GM23338 (cell line): ENCODE measurements at places on chromosomes 7 and 10. TPM values are rescaled to one million over a fixed set of nuclear protein-coding genes. Genes with fewer than 3 reads are reported as not detected.

GRCh38 chr10:101299211-101299610, 54.8 kb upstream of the BTRC start:
- no peak for DNase-seq

Gene CNTNAP2
- 34.0 and 38.2 TPM in 2 replicates for total RNA-seq

Gene HOXA11
- not detected in 2 replicates for total RNA-seq

DNA sequence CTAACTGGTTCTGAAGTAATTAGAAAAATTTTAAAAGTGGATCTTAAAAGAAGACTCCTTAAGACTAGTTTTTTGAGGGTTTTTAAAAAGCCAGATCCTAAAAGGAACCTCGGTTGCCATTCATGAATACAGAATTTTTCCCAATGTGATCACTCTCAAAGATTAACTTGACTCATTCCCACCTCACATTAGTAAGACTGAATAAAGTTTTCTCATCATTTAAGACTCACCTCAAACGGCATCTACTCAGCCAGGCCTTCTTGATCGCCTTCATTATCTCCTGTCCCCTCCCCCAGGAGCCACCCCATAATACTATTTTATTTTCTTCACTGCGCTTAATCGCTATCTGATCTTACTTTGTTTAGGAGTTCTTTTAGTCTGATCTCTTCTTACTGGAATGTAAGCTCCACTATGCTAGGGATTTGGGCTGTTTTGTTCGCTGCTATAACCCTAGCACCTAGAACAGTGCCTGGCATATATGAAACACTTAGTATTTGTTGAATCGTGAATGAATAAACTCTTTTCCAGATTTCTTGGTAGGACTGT, 55.9 kb upstream of the PCGF5 start:
- DNase-seq = no peak

DNA sequence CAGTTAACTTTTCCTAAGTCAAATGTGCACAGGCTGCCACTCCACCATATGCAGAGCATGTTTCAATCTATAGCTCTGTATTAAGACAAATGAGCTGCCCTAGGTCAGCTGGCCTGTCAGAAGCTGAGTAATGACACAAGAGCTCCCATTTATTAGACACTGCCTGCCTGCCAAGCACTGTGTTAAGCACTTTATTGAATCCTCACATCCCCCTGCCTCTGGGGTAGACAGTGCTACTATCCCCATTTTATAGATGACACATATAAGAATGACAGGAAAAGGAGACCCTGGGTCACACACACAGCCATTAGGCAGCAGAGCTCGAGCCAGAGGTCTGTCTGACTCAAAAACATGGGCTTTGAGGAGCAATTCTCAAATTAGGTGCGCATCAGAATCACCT, 179.8 kb upstream of the PDE1C start:
- DNase-seq = no peak

GRCh38 chr10:89062861-89063260, 72.3 kb downstream of the FAS start:
- DNase-seq = no peak

DNA sequence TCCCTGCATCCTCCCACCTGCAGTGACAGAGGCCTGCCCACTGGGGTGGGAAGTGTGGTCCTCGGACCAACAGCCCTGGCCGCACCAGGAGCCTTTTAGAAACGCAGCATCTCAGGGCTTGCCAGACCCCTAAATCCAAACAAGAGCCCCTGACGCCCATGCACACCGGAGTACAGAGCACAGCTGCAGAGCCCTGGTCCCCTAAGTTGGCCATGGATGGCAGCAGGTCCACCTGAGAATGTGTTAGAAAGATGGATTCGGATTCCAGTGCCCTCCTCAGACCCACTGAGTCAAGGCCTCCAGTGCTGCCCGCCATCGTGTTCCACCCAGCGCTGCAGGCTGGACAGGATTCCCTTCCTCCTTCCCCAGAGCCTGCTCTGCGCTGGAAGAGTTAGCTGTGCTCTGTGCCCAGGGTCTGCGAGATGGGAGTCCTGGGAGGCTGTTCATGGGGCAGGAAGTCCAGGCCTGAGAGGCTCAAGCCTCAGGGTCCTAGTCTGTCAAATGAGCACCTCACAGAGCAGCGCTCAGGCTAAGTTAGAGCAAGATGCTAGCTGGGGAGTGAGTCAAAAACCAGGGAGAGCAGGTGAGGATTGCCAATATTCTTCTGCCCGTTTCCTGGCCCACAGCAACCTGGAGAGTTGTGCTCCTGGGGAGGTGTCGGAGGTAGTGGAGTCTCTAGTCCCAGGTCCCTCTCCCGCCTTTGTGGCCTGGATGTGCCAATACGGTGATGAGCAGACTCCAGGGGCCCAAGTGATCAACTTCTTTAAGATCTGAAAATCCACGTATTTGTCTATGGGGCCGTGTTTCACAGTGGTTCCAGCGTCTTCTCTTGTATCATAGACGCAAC, 95.9 kb upstream of the GPR26 start:
- no peak for DNase-seq

GRCh38 chr10:43375401-43376020, 4.1 kb downstream of the FXYD4 start:
- DNase-seq = no peak

DNA sequence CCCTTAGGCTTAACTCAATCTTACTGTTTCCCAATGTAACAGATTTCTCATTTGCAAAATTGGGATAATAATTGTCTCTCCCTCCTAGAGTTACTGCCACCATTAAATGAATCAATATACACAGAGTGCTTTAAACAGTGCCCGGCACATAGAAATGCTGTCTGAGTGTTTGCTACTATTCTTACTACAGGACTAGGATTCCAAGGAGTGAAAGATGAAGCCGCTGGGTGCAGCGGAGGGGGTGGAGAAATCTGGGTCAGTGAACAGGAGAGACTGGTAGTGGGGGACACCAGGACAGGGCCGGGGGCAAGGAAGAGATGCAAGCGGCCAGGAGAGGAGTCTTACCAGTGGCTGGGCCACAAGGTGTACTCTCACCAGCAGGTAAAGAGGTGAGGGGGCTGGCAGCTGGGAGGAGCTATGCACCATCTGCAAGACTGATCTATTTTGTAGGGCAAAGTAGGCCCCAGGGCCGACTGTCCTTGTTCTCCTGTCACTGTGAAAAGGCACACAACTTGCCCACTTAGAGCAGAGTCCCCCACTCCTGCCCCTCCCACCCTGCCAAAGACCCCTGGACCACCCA, 18.5 kb upstream of the PRRT4 start:
- DNase-seq = no peak

GRCh38 chr7:105636982-105637381, 55.7 kb upstream of the EFCAB10 start:
- DNase-seq = no peak

DNA sequence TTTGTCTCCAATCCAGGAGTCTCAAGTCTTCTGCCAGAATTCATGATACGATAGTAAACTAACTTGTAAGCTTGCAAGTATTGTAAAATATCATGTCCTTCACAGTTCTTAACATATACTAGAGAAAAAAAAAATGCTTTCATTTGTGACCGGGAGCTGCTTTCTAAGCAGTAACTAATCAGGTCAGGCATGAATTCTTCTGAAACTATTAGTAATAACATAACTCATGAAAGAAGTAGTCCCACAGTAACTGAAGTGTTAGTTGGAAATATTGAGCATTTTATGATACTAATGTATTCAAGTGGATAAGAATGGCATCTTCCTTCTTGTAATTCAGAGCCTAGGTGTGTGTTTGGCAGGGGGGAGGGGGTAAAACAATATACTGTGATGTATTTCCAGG, 665.6 kb downstream of the DNAJB9 start:
- DNase-seq = no peak

DNA sequence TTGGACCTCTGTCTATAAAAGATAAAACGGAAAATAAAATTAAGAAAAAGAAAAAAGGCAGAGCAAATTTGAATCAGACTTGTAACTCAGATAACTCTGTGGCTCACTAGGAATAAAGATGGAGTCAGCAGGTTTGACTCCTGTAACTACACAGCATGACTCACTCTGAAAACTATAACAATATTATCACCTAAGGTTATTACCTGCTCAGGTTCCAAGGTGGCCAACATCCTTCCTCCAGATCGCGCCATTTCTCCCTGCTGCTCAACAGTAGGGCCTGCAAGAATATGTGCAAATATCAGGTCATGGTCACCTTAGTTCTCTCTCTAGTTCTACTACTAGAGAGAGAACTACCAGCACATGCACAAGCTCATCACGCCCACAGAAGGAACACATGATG, 30.0 kb downstream of the ALDH18A1 start:
- no peak for DNase-seq

Gene MNX1
- total RNA-seq = 0.14 TPM in 1 of 2 replicates, not detected in the other

DNA sequence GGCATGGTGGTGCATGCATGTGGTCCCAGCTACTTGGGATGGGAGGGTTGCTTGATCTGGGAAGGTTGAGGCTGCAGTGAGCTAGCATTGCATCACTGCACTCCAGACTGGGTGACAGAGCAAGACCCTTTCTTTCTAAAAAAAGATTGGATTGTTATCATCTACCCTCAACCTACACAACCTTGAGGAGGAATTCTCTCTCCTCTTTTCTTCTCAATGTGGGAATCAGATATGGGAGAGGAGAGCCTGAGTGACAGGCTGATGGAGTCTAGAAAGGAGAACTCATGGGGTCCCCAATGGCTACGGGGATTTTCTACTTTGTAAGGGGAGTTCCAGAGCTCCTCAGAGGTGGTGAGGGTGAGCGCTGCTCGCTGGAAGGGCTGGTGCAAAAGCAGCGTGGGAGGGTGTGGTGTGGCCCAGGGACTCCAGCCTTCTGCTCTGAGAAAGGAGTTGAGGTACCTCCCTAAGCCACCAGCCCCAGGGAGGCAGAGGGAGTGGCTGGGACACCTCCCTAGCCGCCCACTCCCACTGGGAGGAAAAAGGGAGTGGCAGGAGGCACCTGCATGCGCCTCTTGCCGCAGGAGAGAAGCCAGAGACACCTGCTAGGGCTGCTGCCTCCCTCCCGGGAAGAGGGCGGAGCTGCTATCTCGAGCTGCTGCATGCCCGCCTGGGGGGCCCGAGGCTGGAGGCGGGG, 48.4 kb downstream of the GATA3 start:
- DNase-seq = no peak

Gene MAT1A
- total RNA-seq = 6.5 and 8.0 TPM in 2 replicates

GRCh38 chr7:20146451-20146850, 70.7 kb downstream of the MACC1 start:
- DNase-seq = no peak
